ENCODE measurements at places on chromosomes 12 and 14.

- DNase-seq, result no peak
These were observed 885.3 kb upstream of the TMEM132C start for GRCh38 chr12:127381681-127382080.

GRCh38 chr12:121086781-121087295 lies 45.8 kb upstream of the P2RX7 start:
- no peak for DNase-seq

- no peak for DNase-seq
These were observed 522.0 kb upstream of the SEL1L start for GRCh38 chr14:82055515-82056115.

DNA sequence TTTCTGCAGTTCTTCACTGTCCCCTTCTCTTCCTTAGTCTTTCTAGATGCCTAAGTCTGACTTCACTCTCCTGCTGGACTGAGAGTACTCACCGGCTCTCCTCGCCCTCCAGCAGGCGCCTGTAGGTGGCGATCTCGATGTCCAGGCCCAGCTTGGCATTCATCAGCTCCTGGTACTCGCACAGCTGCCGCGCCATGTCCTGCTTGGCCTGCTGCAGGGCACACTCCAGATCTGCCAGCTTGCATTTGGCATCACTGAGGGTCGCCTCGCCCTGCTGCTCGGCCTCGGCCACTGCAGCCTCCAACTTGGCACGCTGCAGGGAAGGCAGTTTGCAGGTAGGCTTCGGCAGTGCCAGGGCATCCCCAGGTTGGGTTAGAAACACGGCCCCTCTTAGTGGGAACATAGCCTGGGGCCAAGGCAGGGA lies 5.2 kb downstream of the KRT84 start:
- no peak for DNase-seq

DNA sequence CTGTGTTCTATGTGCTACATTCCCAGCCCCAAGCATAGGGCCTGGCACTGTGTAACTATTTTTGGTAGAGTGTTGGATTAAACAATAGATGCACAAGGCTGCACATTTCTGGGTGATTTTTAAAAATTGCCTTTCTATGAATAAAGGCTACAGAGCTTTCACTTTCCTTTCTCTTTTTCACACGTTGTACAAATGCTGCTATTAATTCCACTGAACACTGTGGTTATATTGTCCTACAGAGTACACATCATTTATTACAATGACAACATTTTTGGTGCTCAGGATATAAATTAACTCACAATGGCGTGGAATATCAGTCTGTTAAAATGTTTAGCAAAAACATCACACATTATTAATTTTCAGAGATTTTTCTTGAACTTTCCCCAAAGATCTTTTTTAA lies 3.6 kb upstream of the EML1 start:
- no peak for DNase-seq

DNA sequence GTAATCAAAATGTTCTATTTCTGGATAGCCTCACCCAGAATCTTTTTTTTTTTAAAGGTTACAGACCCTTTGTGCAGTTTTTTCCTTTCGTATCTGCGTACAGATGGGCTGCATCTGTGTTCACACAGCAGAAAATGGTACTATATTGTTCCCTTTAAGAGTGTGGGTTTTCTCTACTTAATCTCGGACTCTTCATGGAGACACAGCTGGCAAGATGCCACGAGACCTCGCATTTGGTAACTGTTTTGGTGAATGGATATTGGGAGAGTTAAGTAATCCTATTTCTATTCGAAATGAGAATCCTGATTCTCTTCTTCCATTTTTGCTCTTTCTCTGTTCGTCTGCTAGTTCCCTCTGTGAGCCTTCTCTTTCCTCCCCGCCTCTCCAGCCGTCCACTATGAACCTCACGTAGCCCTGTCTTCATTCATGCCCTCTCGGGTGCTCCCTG lies 85.7 kb downstream of the SAMD4A start:
- DNase-seq, result no peak

GRCh38 chr12:49871263-49871561 lies 28.3 kb upstream of the BCDIN3D start:
- DNase-seq, result no peak

DNA sequence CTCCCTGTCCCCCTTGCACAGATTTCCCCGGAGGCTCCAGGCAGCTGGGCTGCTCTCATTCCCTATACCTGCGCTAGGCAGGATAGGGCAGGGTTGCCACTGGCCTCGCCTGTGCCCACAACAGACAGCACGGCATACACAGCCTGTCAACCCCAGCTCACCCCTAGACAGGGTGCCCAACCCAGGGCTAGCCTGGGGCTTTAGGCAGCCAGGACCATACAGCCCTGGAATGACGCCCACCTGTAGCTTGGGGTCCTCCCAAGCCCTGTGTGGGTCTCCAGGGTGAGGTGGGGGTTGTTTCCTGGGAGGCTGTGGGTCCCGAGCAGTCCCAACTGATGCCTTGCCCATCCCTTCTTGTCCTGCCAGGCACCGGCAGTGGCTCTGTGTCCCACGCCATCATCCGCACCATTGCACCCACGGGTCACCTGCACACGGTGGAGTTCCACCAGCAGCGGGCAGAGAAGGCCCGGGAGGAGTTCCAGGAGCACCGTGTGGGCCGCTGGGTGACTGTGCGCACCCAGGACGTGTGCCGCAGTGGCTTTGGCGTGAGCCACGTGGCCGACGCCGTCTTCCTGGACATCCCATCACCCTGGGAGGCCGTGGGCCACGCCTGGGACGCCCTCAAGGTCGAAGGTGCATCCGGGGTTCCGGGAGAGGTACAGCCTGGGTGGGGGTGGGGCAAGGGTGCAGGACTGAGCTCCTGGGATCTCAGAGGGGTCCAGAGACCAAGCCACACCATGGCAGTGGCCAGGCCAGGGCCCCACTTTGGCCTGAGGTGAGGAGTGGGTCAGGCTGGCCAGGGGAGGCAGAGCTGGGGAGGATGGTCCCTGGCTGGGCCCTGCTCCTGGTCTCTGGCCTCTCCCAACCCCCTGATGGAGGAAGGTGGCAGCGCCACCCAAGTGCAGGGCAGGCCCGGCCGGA lies 3.5 kb downstream of the TRMT61A start:
- no peak for DNase-seq

- DNase-seq, result no peak
These were observed 208.5 kb upstream of the NEDD1 start for GRCh38 chr12:96698521-96698920.

- DNase-seq, result no peak
These were observed 61.4 kb downstream of the SLC16A7 start for GRCh38 chr12:59657266-59657665.

DNA sequence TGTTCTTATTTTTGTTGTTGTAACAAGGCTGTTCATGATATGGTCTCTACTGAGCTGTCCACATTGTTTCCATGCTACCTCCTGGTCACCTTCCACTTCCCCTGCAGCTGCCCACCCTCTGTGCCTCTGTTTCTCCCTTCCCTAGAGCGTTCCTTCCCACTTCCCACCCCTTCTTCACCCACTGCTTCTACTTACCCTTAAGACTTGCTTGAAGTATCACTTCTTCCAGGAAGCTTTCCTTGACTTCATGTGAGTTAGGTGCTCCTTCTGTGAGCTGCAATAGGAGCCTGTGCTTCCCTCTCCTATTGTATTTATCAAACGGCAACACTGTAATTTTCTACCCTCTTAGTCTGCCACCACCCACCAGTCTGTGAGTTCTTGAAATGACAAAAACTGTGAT lies 286.8 kb upstream of the AMIGO2 start:
- no peak for DNase-seq

GRCh38 chr12:51820526-51821439 lies 27.7 kb downstream of the FIGNL2 start:
- peak; percentile 85 for DNase-seq

- peak; percentile 57 for DNase-seq
These were observed 26.2 kb downstream of the RFLNA start for GRCh38 chr12:124321040-124321481.

- DNase-seq, result no peak
These were observed 4.3 kb downstream of the NIN start for GRCh38 chr14:50826681-50827080.

GRCh38 chr12:110896559-110896958 lies 23.8 kb downstream of the MYL2 start:
- DNase-seq, result no peak

DNA sequence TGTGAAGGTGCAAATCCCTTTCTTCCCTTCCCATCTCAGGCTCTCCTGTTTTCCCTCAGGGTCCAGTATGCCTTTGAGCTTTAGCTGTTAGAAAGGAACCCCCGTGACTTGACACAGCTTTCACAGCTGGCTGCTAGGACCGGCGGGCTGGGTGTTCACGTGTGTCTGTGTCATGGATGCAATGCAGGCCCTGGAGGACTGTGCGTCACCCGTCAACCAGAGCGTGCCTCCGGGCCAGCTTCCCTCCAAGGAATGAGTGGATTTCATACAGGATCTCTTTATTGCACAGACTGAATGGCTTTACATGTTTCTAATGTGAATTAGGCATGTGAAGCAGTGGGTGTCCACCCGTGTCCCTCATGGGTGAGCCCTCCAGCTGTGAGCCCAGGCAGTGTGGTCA lies 77.4 kb downstream of the AACS start:
- no peak for DNase-seq

DNA sequence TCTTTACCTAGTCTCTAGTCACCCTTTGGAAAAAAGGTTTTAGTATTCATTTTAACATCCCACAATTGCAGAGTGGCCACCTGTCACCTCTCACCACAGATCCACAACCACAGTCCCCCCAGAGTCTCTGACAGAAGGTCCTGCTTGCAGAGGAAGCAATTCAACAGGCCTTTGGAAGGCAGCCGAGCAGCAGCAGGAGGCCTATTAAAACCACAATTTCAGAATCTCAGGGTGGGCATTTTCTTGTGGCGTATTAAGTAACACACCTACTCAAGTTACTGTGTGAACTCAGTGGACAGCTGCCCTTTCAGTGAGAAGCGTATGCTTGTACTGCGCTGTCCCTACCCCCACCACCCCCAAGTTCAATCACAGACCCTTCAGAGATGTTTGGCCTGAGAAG lies 234.0 kb upstream of the HMGA2 start:
- no peak for DNase-seq

All from CD4-positive, alpha-beta T cell treated with Interleukin-6 for 4 hours (primary cell).